ENCODE measurements at places on chromosomes 4 and X. TPM values are rescaled to one million over a fixed set of nuclear protein-coding genes. Genes with fewer than 3 reads are reported as not detected.
A peak's percentile ranks its signal among the peaks of the same experiment; 100 is the strongest.

Gene CT45A10
- total RNA-seq: not detected

Gene XG
- 1.5 TPM for total RNA-seq

Gene PRICKLE3
- 14.8 TPM for total RNA-seq

Gene TEC
- 2.5 TPM for total RNA-seq

Gene SLC38A5
- total RNA-seq: 18.0 TPM

Gene L1CAM
- 6.0 TPM for total RNA-seq

Gene SSX4
- not detected for total RNA-seq

DNA sequence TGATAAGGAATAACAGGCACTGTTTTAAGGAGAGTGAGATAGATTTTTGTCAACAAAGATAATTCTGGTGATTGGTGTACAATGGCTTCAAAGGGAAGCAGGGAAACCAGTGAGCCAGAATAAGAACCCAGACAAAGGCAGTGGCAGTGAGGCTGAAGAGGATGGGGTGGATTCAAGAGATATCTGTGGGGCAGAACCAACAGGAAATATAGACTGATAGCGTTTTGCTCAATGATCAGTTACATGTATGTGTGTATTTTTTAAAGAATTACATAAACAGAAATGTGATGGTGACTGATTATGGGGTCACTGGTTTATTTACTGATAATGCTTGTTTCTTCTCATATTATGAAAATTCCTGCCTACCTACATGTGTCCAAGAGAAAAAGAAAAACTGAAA, 66.4 kb downstream of the AMMECR1 start:
- DNase-seq: no peak

DNA sequence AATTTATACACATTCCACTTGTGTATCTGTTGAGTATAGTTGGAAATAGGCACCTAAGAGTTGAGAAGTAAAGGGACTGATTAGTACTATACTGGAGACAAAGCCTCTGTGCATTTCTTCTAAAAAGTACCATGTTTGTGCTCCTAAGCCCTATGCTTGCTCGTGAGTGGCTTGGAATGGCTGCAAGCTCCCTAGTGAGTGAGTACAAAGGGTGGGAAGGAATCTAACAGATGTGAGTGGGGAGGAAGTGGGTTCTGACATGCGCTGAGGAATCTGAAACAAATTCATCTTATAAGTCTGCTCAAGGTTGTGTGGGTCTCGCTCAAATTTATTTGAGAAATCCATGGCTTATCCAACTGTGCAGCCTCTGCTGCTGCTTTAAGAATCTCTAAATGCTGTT, 13.3 kb downstream of the SPCS3 start:
- DNase-seq: no peak

DNA sequence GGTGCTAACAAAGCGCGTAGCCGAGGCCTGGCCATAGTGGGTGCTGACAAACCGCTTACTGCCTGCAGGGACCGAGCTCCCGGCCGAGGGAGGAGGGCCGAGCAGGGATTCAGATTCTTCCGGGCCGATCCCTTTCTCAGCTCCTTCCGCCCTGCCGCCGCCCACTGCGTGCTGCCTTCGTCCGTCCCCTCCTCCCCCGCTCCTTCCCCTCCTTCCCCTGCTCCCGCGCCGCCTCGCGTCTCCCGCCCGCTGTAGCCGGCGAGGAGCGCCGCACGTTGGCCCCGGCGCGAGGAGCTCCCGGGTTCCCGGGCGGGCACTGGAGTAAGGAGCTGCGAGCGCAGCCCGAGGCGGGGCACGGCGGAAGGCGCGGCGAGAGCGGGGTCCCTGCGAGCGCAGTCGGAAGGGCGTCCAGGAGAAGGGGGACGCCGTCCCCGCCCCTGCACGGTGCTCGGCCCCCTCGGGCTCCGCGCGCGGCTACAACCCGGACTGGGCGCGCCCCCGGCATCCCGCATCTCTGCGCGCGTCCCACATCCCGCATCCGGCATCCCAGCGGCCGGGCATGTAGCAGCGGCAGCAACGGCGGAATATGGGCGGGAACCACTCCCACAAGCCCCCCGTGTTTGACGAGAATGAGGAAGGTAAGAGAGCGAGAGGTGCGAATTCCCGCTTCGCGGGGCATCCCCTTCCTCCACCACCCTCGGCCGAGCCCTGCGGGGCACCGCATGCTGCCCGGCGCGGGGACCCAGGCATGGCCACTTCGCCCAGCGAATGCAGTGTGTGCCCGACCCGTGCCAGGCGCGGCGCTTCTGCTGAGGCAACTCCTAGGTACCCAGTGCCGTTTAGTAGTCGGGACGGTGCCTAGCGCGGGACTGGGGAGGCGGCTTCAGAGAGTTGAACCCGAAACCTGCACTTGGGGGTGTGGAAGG, at the start of gene STK32B:
STK32B (plus strand) TSS at position 203 of the 926 bp plus-strand sequence.
- no peak for DNase-seq

DNA sequence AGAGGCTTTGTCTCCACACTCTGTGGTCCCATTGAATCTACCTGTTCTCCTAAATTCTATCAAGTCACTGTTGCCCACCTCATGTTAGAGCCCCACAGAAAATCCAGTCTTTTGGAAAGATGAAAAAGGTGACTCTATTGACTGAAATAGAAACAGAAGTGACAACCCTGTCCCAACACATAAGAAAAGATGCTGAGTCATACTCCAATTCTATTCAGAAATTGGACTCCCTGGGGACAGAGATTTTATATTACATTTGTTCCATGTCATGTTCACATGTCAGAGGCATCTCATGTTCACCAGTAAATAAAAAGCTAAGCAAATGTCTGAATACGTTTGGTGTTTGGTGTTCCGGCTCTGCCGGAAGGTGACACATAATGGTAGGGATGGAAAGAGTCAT, 2.9 kb upstream of the GRPR start:
- no peak for DNase-seq

GRCh38 chrX:123138473-123138872, 45.6 kb upstream of the GRIA3 start:
- no peak for DNase-seq

- no peak for DNase-seq
Measured at GRCh38 chr4:59650861-59651260, 1549.3 kb upstream of the ADGRL3 start.

- DNase-seq: peak; percentile 2
Measured at GRCh38 chr4:168076989-168077725, 15.2 kb upstream of the ANXA10 start.

- no peak for DNase-seq
Measured at GRCh38 chrX:16993791-16994318, 47.4 kb downstream of the REPS2 start.

DNA sequence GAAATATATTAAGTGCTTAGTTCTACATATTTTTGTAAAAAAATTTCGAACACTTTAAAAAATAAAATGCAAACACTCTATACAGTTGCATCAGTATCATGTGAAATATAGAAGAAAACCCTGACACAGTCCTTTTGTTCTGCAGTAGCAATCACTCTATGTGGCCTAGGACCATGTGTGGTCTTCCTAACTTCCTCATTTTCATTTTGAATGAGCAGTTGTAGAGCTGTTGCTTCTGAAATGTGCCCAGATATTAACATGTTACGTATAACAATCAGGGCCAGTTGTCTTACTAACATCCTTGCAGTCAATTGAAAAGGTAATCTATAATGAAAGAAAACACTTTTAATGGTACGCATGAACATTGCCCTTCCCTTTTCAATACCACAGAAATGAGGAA, 107.9 kb downstream of the ZNF827 start:
- no peak for DNase-seq

GRCh38 chr4:48032721-48033120, 16.1 kb downstream of the NIPAL1 start:
- DNase-seq: no peak
